ENCODE measurements at places on chromosomes 7 and 10. TPM values are rescaled to one million over a fixed set of nuclear protein-coding genes. Genes with fewer than 3 reads are reported as not detected.

DNA sequence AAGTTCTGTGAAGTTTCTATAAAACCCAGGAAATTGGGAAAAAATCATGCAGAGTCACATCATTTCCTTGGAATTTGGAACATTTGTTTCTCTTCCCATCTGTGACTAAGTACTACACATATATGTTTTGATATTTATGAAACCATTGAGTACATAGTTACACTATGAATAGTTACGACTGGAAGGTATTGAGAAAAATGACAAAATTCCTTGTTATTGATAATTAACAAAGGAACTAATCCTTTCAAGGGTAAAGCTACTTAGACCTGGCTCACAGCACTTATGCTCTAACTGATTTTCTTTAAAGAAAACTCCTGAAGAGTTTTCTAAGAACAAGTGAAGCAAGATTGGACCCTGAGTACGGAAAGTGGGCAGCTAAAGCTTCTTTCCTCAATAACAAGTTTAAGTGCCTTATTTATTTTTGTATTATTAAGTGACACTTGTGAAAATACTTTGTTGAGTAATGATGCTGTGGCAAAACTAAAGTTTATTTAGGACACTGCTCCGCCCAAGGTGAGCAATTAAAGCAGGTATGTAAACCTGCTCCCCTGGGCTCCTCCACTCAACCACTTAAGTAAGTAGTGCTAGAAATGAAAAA lies 12.0 kb upstream of the GLCCI1 start:
- no peaks in the 10 kb centered on the region for H3K36me3 ChIP-seq
- peaks cover 21% of the 10 kb centered on the region for H3K4me1 ChIP-seq
- no peak overlapping the region for H3K27ac ChIP-seq
- no peak overlapping the region for H3K4me3 ChIP-seq

DNA sequence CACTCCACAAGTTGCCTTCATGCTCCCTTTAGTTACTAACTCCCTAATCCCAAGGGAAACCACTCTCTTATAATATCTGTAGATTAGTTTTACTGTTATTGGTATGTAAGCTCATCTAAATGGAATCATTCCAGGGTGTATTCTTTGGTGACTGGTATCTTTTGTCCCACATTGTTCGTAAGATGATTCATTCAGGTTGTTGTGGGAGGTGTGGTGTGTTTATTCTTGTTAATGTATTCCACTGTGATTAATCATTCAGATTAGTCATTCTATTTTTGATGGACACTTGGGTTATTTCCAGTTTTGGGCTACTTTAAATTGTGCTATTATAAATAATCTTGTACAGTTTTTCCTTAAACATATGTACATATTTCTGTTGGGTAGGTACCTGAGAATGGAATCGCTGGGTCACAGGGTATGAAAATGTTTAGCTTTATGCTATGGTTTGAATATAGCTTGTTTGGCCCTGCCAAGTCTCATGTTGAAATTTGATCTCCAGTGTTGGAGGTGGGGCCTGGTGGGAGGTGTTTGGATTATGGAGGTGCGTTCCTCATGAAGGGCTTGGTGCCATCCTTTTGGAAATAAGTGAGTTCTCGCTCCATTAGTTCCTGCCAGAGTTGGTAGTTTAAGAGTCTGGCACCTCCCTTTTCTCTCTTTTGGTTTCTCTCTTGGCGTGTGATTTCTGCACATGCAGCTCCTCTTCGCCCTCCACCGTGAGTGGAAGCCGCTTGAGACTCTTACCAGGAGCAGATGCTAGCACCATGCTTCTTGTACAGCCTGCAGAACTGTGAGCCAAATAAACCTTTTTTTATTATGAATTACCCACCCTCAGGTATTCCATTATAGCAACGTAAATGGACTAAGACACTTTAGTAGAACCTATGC lies 13.8 kb downstream of the BTRC start:
- DNase-seq = no peak
- H3K4me1 ChIP-seq = no peaks in the 10 kb centered on the region
- H3K27me3 ChIP-seq = no peaks in the 10 kb centered on the region
- no peaks in the 10 kb centered on the region for H3K36me3 ChIP-seq

DNA sequence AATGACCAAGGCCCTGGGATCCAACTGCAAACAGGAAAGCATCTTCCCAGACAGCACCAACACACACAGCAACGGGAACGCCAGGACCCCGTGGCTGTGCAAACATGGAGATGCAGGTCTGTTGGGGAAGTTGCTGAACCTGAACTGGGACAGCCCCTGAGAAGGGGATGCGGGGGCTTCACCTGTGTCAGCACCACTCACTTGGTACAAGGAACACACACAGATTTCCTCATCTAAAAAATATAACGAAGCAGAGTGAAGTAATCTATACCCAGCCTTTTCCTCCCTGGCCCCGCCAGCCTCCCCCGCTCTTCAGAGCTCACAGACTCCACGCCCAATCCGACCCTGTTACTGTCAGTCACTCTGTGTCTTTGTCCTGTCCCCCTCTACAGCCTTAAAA lies 93.0 kb downstream of the PTPRN2 start:
- no peak for DNase-seq
- no peaks in the 10 kb centered on the region for H3K4me1 ChIP-seq
- no peak overlapping the region for H3K4me3 ChIP-seq
- no peak overlapping the region for H3K27ac ChIP-seq
- H3K27me3 ChIP-seq = no peaks in the 10 kb centered on the region

GRCh38 chr7:86939197-86939814 lies 120.1 kb downstream of the ELAPOR2 start:
- H3K4me1 ChIP-seq = no peaks in the 10 kb centered on the region
- H3K27me3 ChIP-seq = no peaks in the 10 kb centered on the region
- H3K36me3 ChIP-seq = no peaks in the 10 kb centered on the region

DNA sequence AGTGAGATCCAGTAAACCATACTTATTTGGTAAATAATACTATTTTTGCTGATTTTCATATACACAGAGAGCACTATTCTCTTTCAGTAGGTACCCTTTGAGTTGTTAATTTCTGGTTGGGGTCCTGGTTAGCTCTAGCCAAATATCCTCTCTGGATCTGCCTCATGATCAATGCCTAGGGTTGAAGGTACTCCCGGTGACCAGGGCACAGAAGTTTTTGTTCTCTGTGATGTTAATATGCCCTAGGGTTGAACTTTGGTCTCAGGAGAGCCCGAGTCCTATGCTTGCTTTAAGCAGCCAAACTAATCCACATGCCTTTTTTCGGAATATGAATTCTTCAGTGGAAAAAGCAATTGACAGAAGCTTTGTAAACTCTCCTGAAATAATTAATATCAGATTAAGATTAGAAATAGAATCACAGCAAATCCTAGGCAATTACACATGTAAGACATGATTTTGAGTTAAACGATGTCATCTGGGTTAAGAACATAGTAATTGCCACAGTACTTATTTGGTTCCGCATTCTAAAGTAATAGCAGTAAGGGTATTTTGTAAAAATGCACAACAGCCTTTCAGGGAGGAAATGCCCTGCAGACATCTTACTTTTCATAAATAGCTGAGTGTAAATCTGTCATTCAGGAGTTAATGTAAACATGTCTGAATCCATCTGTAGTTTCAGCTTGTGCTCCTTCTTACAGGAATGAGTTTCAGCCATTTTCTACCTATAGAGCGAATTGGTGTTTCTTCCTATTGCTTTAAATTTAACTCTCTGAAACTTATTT lies 10.1 kb downstream of the CHN2 start:
- H3K4me1 ChIP-seq = no peaks in the 10 kb centered on the region
- no peak overlapping the region for H3K27ac ChIP-seq
- no peak for DNase-seq
- no peak overlapping the region for H3K4me3 ChIP-seq

GRCh38 chr7:81499262-81500116 lies 270.4 kb downstream of the HGF start:
- no peaks in the 10 kb centered on the region for H3K27me3 ChIP-seq
- H3K27ac ChIP-seq = no peak overlapping the region
- no peaks in the 10 kb centered on the region for H3K36me3 ChIP-seq
- no peak overlapping the region for H3K4me3 ChIP-seq

DNA sequence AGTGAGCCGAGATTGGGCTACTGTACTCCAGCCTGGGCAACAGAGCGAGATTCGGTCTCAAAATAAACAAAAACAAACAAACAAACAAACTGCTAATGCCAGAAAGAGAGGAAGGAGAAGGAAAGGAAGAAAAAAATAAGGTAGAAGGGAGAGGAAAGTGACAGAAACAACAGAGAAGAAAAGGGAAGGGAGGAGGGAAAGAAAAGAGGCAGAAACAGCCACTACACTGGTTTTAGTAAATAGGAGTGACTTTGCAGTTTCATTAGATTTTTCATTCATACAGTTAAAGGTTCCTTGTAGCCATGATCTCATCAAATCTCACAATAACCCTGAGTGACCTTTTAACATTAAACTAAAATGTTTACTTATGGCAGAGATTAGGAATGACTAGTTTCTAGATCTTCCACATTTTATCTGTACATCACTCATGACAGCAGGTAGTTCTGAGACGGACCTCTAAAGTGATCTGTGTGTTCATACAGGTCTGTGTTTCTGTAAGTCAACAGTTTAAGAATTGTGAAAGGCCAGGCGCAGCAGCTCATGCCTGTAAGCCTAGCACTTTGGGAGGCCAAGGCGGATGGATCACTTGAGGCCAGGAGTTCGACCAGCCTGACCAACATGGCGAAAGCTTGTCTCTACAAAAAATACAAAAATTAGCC lies 191.3 kb upstream of the KLF14 start:
- no peaks in the 10 kb centered on the region for H3K27me3 ChIP-seq
- H3K36me3 ChIP-seq = peaks cover 28% of the 10 kb centered on the region
- no peak for DNase-seq
- no peak overlapping the region for H3K27ac ChIP-seq
- H3K4me1 ChIP-seq = peaks cover 7% of the 10 kb centered on the region

The SCART1 gene
- total RNA-seq = 1.2 TPM

DNA sequence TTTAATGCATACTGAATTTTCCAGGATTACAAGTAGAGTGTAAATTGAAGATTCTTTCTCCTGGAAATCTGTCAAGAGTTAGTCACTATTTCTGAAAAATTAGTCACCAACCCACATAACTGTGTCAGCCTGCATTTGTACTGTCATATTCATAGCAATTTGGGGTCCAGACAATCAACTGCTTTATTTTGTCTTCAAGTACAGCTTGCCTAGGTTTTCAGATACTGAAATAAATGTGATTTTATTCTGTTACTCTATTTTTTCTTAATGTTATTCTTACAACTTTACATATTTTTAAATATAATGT lies 55.1 kb downstream of the CUBN start:
- no peak overlapping the region for H3K4me3 ChIP-seq
- H3K27me3 ChIP-seq = no peaks in the 10 kb centered on the region
- H3K4me1 ChIP-seq = no peaks in the 10 kb centered on the region
- H3K27ac ChIP-seq = no peak overlapping the region

DNA sequence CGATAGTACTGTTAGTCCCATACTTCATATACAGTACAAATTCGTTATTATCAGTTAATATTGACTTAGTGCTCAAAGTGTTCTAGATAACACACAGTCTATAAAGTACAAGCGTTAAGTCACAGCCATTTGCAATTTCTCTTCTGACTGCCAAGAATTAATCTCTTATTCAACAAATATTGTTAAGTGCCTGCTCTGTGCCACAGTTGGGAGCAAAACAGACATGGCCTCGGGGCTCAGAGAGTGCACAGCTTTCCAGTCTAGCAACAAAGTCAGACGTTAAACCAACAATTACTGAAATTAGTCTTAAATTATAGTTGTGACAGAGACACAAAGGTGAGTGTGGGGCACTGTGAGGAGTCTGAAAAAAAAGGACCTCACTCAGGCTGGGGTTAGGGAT lies 113.0 kb upstream of the DPP6 start:
- no peaks in the 10 kb centered on the region for H3K27me3 ChIP-seq
- no peak overlapping the region for H3K27ac ChIP-seq
- DNase-seq = no peak
- no peaks in the 10 kb centered on the region for H3K4me1 ChIP-seq

GRCh38 chr7:110868458-110868857 lies 222.5 kb upstream of the LRRN3 start:
- no peak for DNase-seq
- H3K27ac ChIP-seq = no peak overlapping the region
- H3K36me3 ChIP-seq = no peaks in the 10 kb centered on the region
- no peaks in the 10 kb centered on the region for H3K4me1 ChIP-seq

- H3K27ac ChIP-seq = no peak overlapping the region
- no peak overlapping the region for H3K4me3 ChIP-seq
- DNase-seq = no peak
- no peaks in the 10 kb centered on the region for H3K27me3 ChIP-seq
- peaks cover 15% of the 10 kb centered on the region for H3K4me1 ChIP-seq
- H3K36me3 ChIP-seq = peaks cover 6% of the 10 kb centered on the region
Measured at GRCh38 chr10:7388602-7389001, 22.2 kb downstream of the SFMBT2 start.

DNA sequence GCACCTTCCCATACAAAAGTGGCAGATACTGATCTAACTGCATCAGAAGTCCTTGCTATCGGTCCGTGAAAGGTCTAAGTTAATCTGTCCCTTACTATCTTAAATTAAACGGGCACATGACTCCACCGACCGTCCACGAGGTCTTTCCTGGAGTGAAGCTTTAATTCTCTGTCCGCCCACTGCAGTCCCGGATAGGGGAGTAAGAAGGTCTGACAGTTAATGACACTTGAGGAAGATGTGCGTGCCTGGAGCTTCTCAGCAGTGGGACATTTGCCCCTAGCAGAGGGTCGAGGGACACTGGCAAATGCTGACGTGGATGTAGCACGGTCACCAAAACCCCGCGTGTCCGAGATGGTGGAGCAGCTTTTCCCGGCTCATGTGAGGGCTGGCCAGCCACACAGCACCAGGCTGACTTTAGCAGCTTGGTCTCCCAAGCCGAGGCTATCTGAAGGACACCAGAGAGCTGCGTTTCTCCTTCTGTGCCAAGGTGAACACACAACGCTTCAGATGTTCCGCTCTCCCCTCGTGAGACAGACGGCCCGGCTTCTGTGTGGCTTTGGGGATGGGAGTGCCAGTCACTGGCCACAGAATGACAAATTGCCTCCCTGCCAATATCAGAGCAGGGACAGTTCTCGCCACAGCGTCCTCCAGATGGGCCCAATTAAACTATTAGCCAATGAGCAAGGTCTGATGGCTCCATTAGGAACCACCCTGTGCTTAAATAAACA lies 86.6 kb downstream of the ADARB2 start:
- H3K4me3 ChIP-seq = no peak overlapping the region
- H3K27me3 ChIP-seq = no peaks in the 10 kb centered on the region
- no peak for DNase-seq
- H3K27ac ChIP-seq = no peak overlapping the region
- H3K36me3 ChIP-seq = no peaks in the 10 kb centered on the region

The KCNMA1 gene
- total RNA-seq = 35.6 TPM

The DPYSL4 gene
- 0.16 TPM for total RNA-seq

The NODAL gene
- 0.11 TPM for total RNA-seq

The HOXA6 gene
- not detected for total RNA-seq

The TEX36 gene
- not detected for total RNA-seq

- no peaks in the 10 kb centered on the region for H3K4me1 ChIP-seq
- no peak overlapping the region for H3K27ac ChIP-seq
- no peaks in the 10 kb centered on the region for H3K36me3 ChIP-seq
- H3K4me3 ChIP-seq = no peak overlapping the region
- DNase-seq = no peak
- no peaks in the 10 kb centered on the region for H3K27me3 ChIP-seq
Measured at GRCh38 chr7:47610506-47611044, 28.7 kb upstream of the TNS3 start.

The ZYX gene
- total RNA-seq = 90.5 TPM

Data from GM12878 (cell line).